Ascending aorta (tissue), 2 donors: ENCODE measurements at places on chromosomes 2 and 18.

DNA sequence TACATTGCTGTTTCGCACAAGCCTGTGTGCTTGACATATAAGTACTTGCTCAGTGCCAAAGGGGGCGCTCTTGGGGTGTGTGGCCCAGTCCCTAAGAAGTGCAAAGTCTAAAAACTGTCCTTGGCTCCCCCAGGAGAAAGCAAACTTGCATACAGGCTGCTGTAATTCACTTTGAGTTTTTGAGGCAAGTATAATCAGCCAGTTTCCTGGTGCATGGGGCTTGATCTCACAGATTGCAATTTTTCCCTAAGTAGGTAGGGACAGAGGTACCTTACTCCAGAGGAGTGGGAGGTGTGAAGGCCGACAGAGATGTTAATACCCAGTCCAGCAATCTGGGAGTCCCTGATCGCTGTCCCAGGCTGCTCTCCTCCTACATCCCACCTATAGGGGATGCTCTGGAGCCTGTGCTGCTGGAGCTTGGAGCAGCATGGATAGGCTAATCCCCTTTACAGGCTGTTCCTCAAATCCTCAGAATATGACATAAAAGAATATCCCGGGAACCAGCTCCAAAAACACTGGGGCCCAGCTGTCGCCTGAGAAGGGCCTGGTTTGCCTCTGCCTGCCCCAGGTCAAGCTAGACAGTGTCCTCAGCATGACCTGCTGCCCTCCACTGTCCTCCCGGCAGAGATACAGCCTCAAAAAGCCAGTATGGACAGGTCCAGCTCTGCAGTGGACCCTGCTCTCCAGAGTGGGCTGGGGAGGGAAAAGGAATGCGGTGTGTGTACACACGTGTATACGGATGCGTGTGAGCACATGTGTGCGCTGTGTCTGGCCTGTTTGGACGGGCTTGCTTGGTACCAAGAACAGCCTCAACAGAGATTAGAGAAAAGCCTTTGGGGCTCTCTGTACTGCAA is 136.5 kb upstream of the HAAO start:
- no peak for DNase-seq

GRCh38 chr2:64629329-64629781 is 24.4 kb downstream of the SERTAD2 start:
- DNase-seq, result no peak

DNA sequence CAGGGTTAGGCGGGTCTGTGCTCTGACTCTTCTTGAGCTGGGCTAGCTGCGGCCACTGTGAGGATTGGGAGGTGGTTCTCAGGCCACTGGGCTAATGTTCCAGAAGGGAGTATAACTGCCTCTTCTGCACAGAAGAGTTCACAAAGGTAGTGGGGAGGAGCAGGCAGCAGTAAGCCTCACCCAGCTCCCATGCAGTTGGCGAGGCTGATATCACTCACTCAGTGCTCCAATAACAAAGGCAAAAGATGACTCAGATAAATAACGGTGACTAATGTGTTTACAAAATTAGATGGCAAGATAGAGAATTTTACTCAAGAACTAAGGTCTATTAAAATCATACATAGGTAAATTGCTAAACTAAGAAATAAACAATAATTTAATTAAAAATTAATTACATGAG is 174.2 kb upstream of the TMEM200C start:
- no peak for DNase-seq

GRCh38 chr2:64259312-64259711 is 115.1 kb upstream of the PELI1 start:
- DNase-seq, result no peak

DNA sequence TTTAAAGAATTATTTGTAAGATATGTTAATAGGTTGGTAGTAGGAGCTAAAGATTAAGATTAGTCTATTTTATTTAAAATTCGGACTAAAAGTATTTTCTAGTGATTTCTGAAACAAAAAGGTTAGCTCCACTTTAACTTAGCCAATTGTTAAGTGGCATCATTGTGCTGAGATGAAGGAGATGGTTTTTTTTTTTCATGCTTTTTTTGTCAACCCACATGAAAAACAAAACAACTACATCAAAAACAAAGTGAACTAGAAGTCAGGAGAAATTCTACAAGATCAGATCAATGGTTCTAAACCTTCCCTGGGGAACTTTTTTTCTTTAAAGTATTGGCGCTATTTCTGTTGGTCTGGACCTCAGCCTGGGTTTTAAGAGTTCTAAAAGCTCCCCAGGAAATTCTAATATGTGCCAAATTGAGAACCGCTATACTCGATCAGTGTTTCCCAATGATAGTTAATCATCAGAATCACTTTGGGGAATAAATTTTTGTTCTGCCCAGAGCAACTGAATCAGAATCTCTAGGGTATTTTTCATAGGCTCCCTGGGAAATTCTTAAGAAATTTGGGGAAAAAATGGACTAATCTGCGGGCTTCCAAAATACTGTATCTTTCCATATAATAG is 2.3 kb downstream of the ZC3H6 start:
- no peak for DNase-seq

- no peak for DNase-seq
Measured at GRCh38 chr2:100818003-100818605, 1.8 kb upstream of the NPAS2 start.

- DNase-seq, result no peak
Measured at GRCh38 chr18:67621049-67621713, 104.7 kb upstream of the DSEL start.

DNA sequence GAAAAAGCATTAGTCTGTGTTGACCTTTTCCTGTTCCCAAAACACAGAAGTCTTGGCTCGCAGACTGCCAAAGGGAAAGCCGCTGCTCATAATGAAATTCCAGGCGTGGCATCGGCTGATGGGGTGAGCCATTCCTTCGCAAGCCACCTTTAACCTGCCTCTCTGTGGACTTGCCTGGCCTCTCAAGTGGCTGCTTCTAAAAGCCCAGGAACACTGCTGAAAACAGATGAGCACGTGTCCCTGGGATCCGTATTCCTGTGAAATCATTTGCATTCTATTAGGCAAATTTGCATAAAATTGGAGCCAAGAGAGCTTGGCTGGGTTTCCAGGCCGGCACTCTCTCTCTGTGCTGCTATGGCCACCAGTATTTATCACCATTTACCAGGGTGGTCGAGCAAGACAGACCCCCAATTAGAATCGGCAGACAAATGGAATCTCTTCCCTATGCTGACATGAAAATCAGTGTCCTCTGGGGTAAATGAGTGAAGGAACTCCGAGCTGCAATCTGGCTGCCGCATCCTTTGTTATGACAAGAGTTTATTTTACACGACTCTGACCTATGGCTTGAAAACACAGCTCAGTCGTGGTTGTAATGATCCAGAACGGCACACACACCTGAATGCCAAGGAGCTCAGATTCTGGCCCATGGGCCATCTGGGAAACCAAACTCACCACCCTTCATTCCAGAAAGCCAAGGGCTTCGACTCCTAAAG is 21.7 kb downstream of the BCL2 start:
- no peak for DNase-seq

GRCh38 chr2:146228020-146228393 is 1616.8 kb upstream of the ACVR2A start:
- DNase-seq, result no peak

DNA sequence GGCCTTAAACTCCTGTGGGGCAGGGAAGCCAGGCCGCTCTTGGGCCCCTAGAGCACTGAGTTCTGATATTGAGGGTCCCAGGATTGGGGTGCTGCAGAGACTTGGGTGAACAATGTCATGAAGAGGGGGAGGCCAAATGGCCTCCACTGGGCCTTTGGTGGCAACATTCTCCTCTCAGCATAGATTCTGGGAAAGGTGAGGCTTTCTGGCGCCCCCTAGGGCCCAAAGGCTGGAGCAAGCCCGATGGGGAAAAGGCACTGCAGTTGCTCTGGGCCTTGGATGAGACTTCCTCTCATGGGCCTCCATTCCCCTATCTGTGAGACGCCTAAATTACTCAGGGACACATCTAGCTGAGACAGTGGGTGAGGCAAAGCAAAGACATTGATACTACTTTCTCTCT is 84.8 kb downstream of the ACAA2 start:
- no peak for DNase-seq

DNA sequence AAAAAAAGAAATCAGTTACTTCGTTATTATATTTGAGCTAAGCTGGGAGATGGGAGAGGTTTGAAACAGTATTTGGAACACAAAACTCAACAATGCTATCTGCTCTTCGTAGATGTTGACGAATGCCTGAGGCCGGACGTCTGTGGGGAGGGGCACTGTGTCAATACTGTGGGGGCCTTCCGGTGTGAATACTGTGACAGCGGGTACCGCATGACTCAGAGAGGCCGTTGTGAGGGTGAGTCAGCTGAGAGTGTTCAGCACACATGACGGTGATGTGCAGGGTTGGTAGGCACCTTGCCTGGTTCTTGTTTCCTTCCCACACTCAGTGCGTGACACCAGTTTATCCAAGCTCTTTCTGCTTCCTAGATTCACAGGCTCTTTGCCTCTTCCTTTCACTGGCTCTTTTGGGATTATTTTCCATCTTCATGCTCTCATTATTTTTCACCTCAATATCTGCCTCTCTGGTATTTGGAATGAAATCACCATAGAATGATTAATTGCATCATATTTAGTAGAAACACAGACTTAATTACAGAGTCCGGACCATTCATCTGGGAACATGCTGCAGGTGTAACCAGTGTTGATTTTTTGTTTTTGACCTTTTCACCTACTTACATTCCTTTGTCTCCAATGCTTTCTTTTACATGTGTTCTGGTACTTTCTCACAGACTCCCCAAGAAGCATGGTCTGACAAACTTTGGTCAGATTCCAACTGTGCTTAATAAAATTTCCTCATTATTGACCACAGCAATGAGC is 200.6 kb upstream of the RASGRP3 start:
- peak; percentile 87 for DNase-seq

GRCh38 chr18:8750954-8751415 is 45.6 kb downstream of the MTCL1 start:
- DNase-seq, result no peak

DNA sequence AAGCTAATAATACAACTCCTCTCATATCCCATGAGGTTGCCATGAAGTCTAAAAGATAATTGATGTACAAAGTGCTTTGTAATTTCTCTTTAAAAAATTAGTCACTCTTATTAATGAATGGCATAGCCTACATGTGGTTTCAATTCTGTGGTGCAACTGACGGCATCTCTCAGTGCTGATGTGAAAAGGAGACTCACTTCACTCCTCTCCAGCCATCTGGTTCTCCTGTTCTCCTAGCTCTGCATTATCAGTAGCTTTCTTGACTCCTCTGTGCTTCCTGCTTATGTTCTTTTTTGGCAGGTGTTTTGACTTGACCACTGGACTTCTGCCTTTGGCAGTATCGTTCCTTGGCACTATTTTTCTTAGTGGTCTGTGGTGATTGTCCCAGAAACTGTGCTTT is 134.9 kb upstream of the ZFP36L2 start:
- no peak for DNase-seq

GRCh38 chr2:200705305-200706041 is 106.2 kb upstream of the BZW1 start:
- DNase-seq, result no peak

DNA sequence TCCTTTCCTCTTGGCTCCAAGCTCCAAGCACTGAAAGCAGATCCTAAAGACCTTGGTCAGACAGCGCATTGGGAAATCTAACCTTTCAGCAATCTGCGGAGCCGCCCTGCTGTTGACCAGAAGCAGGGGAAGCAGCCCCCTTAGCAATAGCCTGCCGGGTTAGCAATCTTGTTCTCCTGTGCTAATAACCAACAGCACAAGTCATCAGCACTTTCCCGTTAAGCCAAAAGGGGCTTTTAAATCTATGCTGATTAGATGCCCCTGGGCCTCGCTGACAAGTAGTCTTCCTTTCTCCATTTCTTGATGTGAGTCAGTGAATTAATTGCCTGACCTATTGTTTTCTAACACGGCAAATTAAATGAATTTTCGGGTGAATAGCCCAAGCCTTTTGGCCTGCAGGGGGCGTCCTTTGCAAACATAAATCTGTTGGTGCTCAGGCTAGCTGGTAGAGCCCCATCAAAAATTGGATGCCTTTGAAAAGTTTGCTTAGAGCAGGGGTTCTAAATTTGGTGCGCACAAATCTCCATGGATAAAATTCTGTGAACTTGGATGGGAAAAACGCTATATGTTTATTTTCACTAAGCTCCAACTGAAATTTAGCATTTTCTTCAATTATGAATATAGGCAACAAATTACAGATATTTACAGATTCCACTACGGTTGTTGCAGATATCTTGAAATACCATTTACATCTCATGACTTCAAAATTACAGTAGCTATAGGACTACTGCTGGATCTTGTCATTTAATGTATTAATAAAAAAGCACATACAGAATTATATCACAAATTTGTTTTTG is 24.6 kb downstream of the MAIP1 start:
- DNase-seq, result no peak

- DNase-seq, result no peak
Measured at GRCh38 chr2:38301340-38301968, 75.6 kb downstream of the ATL2 start.

DNA sequence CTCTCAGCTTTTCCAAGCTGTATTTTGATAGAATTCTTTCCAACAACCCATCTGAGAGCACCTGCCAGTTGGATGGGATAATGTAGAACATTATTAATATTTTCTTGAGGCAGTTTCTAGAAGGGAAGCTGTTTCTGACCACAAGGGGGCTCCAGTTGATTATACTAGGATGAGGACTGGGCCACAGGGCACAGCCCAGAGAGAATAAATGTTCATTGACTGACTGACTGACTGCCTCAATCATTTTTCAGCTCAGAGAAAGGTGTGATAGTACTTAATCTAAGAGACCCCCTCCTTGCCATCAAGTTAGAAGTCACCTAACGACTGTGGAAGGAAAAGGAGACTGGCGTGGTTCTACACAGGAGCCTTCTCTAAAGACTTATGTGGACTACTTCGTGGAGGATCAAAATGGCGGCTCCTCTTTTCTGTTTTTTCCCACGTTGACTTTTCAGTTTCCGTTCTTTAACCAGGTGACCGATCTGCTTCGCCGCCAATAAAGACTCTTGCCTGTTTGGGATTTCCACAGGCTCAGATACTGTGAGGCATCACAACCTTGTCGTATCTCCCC is 31.9 kb upstream of the CREG2 start:
- DNase-seq, result no peak

- no peak for DNase-seq
Measured at GRCh38 chr2:133167990-133168389, 400.3 kb downstream of the NCKAP5 start.

DNA sequence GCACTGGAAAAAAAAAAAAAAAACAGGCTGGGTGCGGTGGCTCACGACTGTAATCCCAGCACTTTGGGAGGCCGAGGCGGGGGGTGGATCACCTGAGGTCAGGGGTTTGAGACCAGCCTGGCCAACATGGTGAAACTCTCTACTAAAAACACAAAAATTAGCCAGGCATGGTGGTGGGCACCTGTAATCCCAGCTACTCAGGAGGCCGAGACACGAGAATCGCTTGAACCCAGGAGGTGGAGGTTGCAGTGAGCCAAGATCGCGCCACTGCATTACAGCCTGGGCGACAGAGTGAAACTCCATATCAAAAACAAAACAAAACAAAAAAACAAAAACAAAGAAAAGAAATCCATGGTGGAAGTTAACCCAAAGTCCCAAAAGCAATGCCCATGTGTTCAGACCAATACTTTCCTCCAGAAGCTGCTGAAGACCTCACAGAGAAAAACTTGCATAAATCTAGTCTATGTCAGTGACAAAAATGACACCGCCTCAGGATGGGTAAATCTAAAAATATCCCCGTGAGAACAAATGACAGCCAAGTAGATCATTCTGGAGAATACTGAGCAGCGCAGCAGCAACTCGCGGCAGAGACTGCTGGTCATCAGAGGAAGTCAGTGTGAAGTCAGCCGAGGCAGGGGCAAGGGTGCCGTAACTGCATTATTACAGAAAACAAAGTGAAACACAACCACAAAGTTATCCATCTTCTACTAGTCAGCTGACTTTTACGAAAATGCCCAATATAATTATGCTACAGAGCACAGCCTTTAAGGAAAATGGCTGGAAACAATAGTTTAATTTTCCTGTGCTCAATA is 41.0 kb downstream of the LPIN2 start:
- peak; percentile 76 for DNase-seq

- peak; percentile 65 for DNase-seq
Measured at GRCh38 chr2:178280244-178280852, 86.0 kb downstream of the OSBPL6 start.
